CD4-positive, alpha-beta T cell treated with Interleukin-17A for 4 hours (primary cell): ENCODE measurements at places on chromosomes 11 and 22.

DNA sequence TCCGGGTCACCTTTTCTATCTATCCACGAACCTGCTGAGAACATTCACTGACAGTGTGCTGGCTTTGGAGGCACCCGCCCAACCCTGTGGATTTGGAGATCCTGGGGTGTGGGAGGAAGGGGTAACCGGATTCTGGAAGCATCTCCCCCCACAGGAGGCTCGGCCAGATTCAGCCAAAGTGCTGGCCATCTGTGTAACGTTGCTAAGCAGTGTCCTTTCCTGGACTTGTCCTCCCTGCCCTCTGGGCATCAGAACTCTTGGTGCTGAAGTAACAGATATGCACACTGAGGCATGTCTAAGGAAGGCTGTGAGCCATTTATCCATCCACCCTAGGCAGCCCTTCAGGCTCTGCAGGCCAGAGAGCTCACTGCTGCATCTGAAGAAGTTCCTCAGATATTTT is 85.7 kb downstream of the SNX19 start:
- DNase-seq = no peak

- DNase-seq = no peak
Measured at GRCh38 chr11:128532572-128533091, 54.7 kb downstream of the ETS1 start.

DNA sequence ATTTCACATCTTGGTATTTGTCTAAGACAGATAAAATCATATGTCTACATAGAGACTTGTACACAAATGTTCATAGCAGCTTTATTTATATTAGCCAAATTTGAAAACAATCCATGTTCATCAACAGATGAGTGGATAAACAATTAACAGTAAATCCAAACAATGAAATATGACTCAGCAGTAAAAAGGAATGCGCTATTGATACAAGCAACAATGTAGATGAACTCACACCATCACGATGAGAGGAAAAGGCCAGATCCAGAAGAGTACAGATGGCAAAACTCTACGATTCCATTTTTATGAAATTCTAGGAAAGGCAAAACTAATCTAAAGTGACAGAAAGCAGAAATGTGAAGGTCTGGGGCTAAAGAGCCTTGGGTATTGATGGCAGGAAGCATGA is 384.3 kb downstream of the NTM start:
- no peak for DNase-seq

GRCh38 chr11:643366-643765 is 6.3 kb downstream of the DRD4 start:
- DNase-seq = no peak

- DNase-seq = no peak
Measured at GRCh38 chr11:48134221-48134922, 82.2 kb upstream of the OR4B1 start.

DNA sequence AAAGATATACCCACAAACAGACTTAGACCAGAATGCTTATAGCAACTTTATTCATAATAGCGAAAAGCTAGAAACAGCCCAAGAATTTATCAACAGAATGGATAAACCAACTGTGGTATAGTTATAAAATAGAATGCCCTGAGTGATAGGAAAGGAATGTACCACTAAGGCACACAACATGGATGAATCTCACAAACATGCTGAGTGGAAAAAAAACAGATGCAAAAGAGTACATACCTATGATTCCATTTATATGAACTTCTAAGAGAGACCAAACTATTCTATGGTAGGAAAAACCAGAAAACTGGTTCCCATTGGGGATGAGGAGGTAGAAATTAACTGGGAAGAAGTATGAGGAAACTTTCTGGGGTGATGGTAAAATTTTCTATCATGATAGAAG is 40.4 kb upstream of the GRIK4 start:
- DNase-seq = no peak

DNA sequence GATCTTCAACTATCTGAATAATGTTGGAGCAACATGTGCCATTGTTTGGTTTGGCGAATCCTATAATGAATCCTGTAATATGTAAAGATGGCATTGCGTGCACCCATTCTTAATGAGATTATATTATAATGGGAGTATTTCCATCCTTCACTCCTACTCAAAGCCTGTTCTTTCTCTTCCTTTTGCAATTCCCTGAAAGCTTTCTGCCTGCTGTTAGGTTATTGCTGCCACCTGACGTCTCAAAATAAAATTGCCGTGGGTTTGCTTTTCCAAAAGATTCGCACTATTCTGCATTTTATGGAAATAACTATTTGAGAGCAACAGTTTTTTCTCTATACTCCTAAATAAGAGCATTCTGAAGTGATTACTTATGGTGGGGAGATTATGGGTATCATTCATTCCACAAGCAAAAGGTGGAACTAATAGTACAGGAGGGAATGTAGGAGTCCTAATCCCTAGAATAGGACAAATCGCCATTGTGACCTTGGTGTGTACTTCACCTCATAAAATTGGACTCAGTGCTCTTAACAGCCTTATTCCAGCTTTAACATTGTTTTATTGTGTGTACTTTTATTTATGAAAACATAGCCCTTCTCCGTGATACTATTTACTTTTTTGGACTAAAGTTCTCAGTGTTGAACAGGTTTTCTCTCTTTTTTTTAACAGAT is 69.6 kb upstream of the ALKBH3 start:
- DNase-seq = no peak
